ENCODE measurements at places on chromosomes 4 and X.

- DNase-seq, result no peak
These were observed 19.9 kb downstream of the ANK2 start for GRCh38 chr4:113069212-113069892.

DNA sequence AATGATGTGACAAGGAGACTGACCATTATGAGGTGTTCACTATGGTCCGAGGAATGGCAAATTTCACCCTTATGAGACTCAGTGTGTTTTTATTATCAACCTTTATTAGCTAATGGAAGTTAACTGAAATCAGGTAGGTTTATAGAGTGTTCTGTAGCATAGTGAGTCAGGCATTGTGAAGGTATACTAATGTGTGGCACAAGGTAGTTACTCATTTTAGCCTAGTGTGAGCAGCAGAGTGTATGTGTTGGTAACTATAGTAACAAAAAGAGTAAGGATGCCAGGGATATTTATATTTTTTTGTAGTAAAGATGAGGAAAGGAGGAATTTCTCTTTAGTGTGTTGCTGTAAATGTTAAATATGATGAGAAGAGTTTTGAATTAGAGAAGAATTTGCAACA is 12.0 kb downstream of the PDLIM5 start:
- no peak for DNase-seq

DNA sequence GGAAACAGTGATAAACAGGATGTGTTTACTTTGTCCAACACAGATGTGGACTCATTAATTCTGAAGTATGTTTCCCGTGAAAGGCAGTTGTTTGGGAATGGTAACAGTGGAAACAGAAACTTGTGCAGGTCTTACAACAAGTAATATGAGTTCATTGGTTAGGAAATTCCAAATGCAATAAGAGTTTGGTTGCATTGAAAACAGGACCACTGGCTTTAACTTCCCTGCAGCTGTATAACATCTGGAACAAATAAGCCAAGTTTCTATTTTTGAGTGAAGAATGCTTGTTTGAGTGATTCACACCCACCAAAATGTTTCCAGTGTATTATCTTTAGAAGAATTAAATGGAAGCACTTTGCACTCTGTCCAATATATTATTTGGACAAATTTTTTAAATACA is 82.4 kb upstream of the BMP3 start:
- no peak for DNase-seq

- DNase-seq, result no peak
These were observed at the start of gene CYSLTR1 for GRCh38 chrX:78327370-78328086. TSS of gene CYSLTR1 (minus strand) at chrX:78327611. CDS start at chrX:78273746, 53,865 bp downstream.

- DNase-seq, result no peak
These were observed 101.3 kb downstream of the TBL1X start for GRCh38 chrX:9566150-9566621.

Data from stimulated activated CD8-positive, alpha-beta memory T cell treated with anti-CD3 and anti-CD28 coated beads, Interleukin-7, amount 100 ng/mL, for 4 hours (primary cell).